ENCODE measurements at places on chromosomes 11 and 22.

DNA sequence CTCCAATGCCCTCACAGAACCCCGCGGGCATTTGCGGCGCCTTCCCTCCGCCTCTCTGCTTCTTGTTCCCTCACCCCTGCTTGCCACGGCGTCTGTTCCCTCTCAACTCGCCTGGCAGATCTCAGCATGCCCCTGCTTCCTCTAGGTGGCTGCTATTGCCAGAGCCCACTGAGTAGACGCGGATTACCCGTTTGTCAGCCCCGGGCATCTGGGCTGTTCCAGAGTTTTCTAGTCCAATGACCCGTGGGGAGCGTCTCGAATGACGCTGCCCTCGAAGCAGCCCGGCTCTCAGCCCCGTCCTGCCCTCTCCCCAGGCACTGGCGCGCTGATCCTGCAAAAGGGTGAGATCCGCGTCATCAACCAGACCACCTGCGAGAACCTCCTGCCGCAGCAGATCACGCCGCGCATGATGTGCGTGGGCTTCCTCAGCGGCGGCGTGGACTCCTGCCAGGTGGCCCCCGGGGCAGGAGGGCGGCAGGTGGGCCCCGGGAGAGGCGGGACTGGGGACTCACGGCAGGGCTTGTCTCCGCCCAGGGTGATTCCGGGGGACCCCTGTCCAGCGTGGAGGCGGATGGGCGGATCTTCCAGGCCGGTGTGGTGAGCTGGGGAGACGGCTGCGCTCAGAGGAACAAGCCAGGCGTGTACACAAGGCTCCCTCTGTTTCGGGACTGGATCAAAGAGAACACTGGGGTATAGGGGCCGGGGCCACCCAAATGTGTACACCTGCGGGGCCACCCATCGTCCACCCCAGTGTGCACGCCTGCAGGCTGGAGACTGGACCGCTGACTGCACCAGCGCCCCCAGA, 49.7 kb downstream of the ST14 start:
- no peak for DNase-seq

- DNase-seq = no peak
Measured at GRCh38 chr22:40040927-40041326, 46.2 kb downstream of the FAM83F start.

- no peak for DNase-seq
Measured at GRCh38 chr11:91773090-91773489, 451.5 kb upstream of the FAT3 start.

DNA sequence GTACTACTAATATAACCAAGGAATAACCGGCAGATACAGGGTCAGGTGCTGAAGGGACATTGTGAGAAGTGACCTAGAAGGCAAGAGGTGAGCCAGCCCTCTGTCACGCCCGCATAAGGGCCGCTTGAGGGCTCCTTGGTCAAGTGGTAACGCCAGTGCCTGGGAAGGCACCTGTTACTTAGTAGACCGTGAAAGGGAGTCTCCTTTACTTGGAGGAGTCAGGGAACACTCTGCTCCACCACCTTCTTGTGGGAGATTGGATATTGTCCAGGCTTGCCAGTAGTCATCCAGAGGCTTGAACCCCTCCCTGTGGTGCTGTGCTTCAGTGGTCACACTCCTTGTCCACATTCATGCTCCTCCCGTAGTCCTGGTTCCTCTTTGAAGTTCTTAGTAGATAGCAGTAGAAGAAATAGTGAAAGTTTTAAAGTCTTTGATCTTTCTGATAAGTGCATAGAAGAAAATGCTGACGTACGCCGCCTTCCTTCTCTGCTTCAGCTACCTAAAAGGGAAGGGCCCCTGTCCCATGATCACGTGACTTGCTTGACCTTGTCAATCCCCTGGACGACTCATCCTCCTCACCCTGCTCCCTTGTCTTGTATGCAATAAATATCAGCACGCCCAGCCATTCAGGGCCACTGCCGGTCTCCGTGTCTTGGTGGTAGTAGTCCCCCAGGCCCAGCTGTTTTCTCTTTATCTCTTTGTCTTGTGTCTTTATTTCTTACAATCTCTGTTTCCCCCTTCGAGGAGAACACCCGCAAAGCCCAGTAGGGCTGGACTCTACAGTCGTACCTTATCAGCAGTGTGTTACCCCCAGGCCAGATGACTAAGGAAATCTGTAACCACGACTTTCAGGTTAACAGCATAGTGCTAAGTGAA, 6.1 kb downstream of the NUP50 start:
- peak; percentile 36 for DNase-seq

GRCh38 chr11:123413636-123414035, 16.4 kb upstream of the GRAMD1B start:
- no peak for DNase-seq

Data from activated CD4-positive, alpha-beta T cell treated with anti-CD3 and anti-CD28 coated beads, Interleukin-2, amount 50 U/mL, for 48 hours (primary cell).